ENCODE measurements at places on chromosomes 12 and 14.

- DNase-seq: no peak
- no peak overlapping the region for H3K4me3 ChIP-seq
- H3K4me1 ChIP-seq: no peaks in the 10 kb centered on the region
- H3K27me3 ChIP-seq: peaks cover 6% of the 10 kb centered on the region
- H3K27ac ChIP-seq: no peak overlapping the region
- no peaks in the 10 kb centered on the region for H3K36me3 ChIP-seq
Measured at GRCh38 chr12:19885093-19885812, 446.0 kb downstream of the AEBP2 start.

- H3K4me1 ChIP-seq: peaks cover 28% of the 10 kb centered on the region
- no peak for DNase-seq
- peak overlapping the region; percentile 45 for H3K27ac ChIP-seq
- no peaks in the 10 kb centered on the region for H3K36me3 ChIP-seq
Measured at GRCh38 chr12:92089559-92089958, 56.1 kb downstream of the BTG1 start.

- DNase-seq: no peak
- no peak overlapping the region for H3K4me3 ChIP-seq
- no peaks in the 10 kb centered on the region for H3K36me3 ChIP-seq
- peaks cover 34% of the 10 kb centered on the region for H3K27me3 ChIP-seq
Measured at GRCh38 chr14:100725587-100726387, 905 bp upstream of the DLK1 start.

DNA sequence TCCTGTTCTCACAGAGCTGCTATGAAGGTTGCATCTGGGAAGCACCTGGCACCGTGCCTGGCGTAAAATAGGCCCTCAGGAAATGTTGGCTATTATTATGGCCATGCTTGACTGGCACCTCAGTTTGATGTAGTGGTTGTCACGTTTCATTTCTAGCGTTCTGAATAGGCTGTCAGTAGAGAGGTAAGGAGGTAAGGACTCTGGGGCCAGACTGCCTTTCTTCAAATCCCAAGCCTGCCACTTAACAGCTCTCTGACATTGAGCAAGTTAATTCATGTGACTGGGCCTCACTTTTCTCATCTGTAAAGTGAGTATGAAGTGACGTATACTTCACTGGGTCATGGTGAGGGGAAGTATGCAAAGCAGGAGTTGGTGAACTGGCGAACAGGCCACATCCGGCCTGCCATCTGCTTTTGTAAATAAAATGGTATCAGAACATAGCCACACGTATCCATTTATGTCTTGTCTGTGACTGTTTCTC, 196.2 kb downstream of the CACNA1C start:
- no peak overlapping the region for H3K27ac ChIP-seq
- DNase-seq: no peak
- H3K36me3 ChIP-seq: no peaks in the 10 kb centered on the region

DNA sequence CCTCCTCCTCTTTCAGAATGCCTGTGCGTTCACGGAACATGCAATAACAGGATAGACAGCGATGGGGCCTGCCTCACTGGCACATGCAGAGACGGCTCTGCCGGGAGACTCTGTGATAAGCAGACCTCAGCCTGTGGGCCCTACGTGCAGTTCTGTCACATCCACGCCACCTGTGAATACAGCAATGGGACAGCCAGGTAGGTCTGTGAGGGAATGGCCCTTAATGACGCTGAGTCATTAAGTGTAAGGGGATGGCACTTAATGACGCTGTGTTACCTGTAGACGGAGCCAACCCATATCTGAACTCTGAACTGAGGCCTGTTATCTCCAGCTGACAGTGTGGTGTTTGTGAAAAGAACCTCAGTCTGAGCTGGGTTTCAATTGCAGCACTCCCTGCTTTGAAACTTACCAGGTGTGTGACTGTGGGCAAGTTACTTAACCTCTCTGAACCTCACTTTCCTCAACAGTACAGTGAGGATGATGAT, 86.9 kb downstream of the STAB2 start:
- no peak overlapping the region for H3K27ac ChIP-seq
- H3K36me3 ChIP-seq: no peaks in the 10 kb centered on the region
- no peaks in the 10 kb centered on the region for H3K27me3 ChIP-seq
- no peak overlapping the region for H3K4me3 ChIP-seq
- no peak for DNase-seq

GRCh38 chr14:79809849-79810612, 401.3 kb downstream of the DIO2 start:
- no peaks in the 10 kb centered on the region for H3K27me3 ChIP-seq
- H3K36me3 ChIP-seq: no peaks in the 10 kb centered on the region
- DNase-seq: no peak
- no peak overlapping the region for H3K27ac ChIP-seq
- no peaks in the 10 kb centered on the region for H3K4me1 ChIP-seq
- no peak overlapping the region for H3K4me3 ChIP-seq

GRCh38 chr12:111425655-111426054, 19.9 kb downstream of the SH2B3 start:
- H3K27me3 ChIP-seq: no peaks in the 10 kb centered on the region
- H3K4me1 ChIP-seq: peaks cover 61% of the 10 kb centered on the region
- peak overlapping the region; percentile 30 for H3K27ac ChIP-seq
- H3K4me3 ChIP-seq: peak overlapping the region; percentile 30
- no peak for DNase-seq

DNA sequence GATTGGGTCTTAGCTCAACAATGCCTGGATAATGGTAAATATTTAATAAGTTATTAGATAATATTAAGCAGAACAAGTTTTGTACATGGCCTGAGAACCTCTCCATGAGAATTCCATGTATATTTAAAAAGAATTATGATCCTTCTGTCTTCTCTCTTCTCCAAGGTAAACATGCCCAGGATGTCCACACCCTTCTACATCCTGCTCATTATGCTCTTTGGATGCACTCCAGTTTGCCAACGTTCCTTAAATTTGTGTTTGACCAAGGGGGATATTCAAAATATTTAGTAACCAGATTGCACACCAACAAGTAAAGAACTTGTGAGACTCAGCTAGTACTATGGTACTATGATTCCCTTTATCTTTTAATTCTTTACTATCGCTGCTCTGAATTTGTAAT, 44.8 kb upstream of the ERGIC2 start:
- DNase-seq: no peak
- no peak overlapping the region for H3K27ac ChIP-seq
- peaks cover 11% of the 10 kb centered on the region for H3K27me3 ChIP-seq
- H3K36me3 ChIP-seq: no peaks in the 10 kb centered on the region
- H3K4me3 ChIP-seq: no peak overlapping the region
- H3K4me1 ChIP-seq: peaks cover 16% of the 10 kb centered on the region

- no peak for DNase-seq
- peaks cover 18% of the 10 kb centered on the region for H3K4me1 ChIP-seq
- no peak overlapping the region for H3K4me3 ChIP-seq
- H3K36me3 ChIP-seq: no peaks in the 10 kb centered on the region
- H3K27ac ChIP-seq: no peak overlapping the region
- H3K27me3 ChIP-seq: peaks cover 5% of the 10 kb centered on the region
Measured at GRCh38 chr12:42021469-42021868, 123.2 kb downstream of the GXYLT1 start.

DNA sequence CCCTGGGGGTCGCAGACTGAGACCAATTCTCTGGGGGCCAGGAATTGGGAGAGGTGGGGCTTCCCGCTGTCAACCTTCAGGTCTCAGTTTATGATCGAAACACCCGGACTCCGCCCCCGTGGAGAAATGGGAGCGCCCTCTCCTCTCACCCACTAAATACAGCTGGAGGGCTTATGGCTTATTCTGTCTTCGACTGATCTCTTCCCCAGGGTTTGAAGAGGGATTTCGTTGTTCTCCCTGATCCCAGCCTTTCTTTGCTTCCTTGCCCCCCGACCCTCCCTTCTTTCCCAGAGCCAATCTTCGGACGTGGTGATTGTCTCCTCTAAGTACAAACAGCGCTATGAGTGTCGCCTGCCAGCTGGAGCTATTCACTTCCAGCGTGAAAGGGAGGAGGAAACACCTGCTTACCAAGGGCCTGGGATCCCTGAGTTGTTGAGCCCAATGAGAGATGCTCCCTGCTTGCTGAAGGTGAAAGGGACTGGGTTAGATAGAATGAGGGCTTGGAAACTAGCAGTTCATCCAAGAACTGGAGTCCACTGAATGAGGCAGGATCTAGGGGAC, 607 bp downstream of the OS9 start:
- peaks cover 17% of the 10 kb centered on the region for H3K36me3 ChIP-seq
- H3K27ac ChIP-seq: no peak overlapping the region
- H3K4me1 ChIP-seq: no peaks in the 10 kb centered on the region
- H3K27me3 ChIP-seq: peaks cover 11% of the 10 kb centered on the region
- no peak overlapping the region for H3K4me3 ChIP-seq

DNA sequence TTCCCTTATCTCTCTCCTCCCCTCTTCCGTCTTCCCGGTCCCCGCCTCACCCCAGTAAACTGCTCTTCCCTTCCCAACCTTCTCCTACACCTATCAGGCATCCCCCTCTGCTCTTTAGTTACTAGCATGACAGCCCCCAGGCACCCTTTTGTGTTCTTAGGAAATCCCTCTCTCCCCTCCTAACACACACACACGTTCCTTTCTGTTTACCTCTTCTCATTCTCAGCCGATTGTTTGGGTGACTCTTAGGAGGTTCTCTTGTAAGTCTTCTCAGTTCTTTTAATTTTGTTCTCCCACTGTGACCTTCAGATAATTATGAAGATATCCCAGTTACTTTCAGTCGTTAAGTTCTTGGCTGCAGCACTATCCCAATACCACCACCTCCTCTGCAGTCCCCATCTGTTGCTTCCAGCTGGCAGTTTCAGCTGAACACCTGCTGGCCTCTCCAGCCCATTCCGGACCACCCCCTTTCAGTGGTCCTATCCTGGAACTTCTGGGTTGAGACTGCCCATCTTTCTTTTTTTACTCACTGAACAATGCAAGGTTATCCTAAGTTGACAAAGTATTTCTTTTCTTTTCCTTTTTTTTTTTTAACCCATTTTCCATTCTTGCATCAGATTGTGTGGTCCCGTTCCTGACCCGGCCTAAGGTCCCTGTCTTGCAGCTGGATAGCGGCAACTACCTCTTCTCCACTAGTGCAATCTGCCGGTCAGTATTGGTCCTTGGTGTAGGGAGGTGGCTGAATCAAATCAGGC, 711 bp downstream of the MARS1 start:
- no peaks in the 10 kb centered on the region for H3K27me3 ChIP-seq
- H3K36me3 ChIP-seq: peaks cover 46% of the 10 kb centered on the region
- peak overlapping the region; percentile 98 for H3K27ac ChIP-seq
- peak overlapping the region; percentile 99 for H3K4me3 ChIP-seq
- DNase-seq: no peak

GRCh38 chr14:34668111-34668510, 38.2 kb upstream of the SNX6 start:
- no peak for DNase-seq
- peaks cover 8% of the 10 kb centered on the region for H3K4me1 ChIP-seq
- no peak overlapping the region for H3K27ac ChIP-seq
- no peaks in the 10 kb centered on the region for H3K36me3 ChIP-seq
- no peak overlapping the region for H3K4me3 ChIP-seq
- H3K27me3 ChIP-seq: no peaks in the 10 kb centered on the region

GRCh38 chr14:87491816-87492215, 501.2 kb downstream of the GALC start:
- no peaks in the 10 kb centered on the region for H3K27me3 ChIP-seq
- H3K27ac ChIP-seq: no peak overlapping the region
- no peak for DNase-seq
- H3K36me3 ChIP-seq: no peaks in the 10 kb centered on the region

DNA sequence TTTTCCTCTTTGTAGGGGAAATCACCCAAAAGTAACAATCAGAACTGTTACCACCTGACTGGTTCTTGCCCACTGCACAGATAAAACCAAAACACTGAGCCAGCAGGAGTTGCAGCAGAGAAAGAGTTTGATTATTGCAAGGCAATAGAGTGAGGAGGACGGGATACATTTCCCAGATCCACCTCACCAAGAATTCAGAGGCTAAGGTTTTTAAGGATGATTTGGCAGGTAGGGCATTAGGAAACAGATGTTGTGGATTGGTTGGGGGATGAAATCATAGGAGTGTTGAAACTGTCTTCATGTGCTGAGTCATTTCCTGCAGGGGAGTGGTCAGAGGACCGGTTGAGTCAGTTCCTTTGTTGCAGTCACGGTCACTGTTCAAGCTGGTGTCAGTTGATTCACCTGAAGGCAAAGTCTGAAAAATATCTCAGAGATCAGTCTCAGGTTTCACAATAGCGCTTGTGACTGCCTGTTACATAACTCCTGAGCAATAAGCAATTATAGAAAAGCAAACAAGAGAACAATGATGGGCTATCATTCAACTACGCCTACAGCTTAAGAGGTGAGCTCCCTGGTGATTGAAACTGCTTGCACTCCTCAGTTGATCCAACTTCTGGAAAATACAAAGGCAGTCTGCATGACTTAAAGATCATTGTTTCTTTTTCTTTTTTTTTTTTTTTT, 20.3 kb upstream of the AMN1 start:
- H3K4me1 ChIP-seq: peaks cover 74% of the 10 kb centered on the region
- H3K4me3 ChIP-seq: peak overlapping the region; percentile 48
- H3K27me3 ChIP-seq: peaks cover 7% of the 10 kb centered on the region
- H3K27ac ChIP-seq: peak overlapping the region; percentile 49
- peak; percentile 77 for DNase-seq
- H3K36me3 ChIP-seq: no peaks in the 10 kb centered on the region

All from activated T-cell treated with anti-CD3 and anti-CD28 coated beads, Interleukin-2, amount 50 U/mL, for 72 hours (primary cell).